NCI-H187 treated with DMSO at 0.1 percent for 48 hours (cell line): ENCODE measurements at places on chromosomes 3 and 15.

GRCh38 chr3:110741891-110742290 lies 329.7 kb upstream of the NECTIN3 start:
- DNase-seq = no peak

- DNase-seq = no peak
Observed at GRCh38 chr3:18417904-18418572, 7.1 kb downstream of the SATB1 start.

DNA sequence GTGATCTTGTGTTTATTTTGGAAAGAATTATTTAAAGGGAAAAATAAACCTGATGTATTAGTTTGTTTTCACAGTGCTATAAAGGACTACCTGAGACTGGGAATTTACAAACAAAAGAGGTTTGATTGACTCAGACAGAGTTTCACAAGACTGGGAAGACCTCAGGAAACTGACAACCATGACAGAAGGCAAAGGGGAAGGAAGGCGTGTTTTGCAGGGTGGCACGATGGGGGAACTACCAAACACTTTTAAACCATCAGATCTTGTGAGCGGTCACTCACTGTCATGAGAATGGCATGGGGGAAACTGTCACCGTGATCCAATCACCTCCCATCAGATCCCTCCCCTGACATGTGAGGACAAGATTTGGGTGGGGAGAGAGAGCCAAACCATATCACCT lies 87.0 kb downstream of the TP63 start:
- DNase-seq = no peak

GRCh38 chr3:40404591-40405198 lies 17.7 kb downstream of the ENTPD3 start:
- no peak for DNase-seq

GRCh38 chr3:4387210-4388204 lies 79.6 kb downstream of the SUMF1 start:
- DNase-seq = no peak

- DNase-seq = no peak
Observed at GRCh38 chr3:152266221-152266995, 2.3 kb upstream of the MBNL1 start.

DNA sequence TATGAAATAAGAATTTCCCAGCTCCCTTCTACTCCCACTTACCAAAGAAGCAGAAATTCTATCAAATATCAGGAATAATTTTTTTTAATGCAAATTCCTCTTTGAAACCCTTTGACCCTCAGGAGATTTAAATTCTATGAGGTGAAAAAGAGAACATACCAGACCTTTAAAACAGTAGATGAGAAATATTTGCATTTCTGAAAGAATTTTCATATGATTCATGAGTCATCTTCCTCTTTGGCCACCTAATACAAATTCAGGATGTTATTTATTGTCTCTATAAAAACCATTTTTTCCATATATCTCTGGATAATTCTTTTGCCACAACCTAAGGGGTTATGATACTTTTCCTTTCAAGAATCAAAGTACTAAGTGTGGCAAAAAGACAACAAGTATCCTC lies 67.3 kb upstream of the ST3GAL6 start:
- DNase-seq = no peak

DNA sequence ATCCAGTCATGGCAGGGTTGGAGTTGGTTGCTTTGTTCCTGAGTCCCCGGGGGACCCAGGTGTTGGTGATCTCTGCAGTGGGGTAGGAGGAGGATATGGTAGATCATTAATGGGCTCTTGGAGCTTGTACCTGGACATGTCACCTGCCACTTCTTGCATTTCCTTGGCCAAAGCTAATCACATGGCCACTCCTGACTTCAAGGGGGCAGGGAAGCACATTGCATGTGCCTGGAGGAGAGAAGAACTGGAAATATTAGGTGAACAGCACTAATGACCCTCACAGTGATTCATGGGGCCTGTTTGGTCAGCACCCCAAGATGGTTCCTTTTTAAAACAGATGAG lies 87.1 kb upstream of the MYZAP start:
- no peak for DNase-seq

- no peak for DNase-seq
Observed at GRCh38 chr15:74725845-74726773, 781 bp upstream of the CYP1A1 start.
